ENCODE measurements at places on chromosomes 5 and 9.

DNA sequence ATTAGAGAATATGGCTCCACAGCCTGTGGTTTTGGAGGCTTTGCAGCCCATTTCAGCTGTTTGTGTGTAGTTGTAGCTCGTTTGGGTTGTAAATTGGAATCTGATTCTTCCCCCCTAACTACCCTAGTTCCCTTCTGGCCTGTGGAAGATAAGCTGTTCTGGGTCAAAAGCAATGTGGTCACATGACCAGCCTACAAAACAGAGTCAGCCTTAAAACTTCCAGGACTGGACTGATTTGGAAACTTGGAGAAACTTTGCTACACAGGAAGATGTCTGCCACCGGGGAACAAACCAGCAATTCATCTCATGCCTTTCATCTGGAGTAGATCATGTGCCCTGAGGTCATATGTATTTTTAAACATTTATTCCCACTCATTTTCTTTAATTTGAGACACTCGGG lies 83.8 kb downstream of the DAPK1 start:
- DNase-seq, result no peak

DNA sequence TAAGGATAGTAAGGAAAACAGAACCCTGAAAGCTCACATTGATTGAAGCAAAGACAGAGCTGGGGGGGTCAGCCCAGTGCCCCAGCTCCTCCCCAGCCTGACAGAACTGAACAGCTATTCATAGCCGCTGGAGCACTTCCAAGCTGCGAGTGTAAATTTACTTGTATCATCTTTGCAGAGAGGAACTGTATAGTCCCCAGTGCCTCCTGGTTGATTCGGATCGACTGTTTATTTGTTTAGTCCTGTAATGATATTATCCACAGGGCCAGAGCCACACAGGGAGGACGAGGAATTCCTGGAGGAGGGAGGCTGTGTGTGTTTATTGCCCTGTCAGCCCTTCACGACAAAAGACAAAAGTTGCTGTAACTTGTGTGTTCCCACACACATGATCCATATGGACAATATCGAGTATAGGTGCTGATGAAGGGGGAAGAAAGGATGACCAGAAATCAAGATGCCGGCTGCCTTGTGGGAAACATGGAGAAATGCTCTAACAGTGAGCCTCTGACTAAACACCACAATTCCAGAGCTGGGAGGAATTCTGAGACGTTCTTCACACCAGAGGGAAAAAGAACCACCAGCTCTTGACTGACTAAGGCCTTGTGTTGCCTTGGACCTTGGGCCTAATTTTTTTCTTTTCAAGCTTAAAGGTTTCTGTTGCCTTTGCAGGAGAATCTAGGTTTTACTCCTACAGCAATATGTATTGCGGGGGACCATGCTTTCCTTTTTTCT lies 31.1 kb downstream of the FOXD1 start:
- DNase-seq, result no peak

GRCh38 chr5:139092741-139093343 lies 105.3 kb downstream of the SIL1 start:
- no peak for DNase-seq

DNA sequence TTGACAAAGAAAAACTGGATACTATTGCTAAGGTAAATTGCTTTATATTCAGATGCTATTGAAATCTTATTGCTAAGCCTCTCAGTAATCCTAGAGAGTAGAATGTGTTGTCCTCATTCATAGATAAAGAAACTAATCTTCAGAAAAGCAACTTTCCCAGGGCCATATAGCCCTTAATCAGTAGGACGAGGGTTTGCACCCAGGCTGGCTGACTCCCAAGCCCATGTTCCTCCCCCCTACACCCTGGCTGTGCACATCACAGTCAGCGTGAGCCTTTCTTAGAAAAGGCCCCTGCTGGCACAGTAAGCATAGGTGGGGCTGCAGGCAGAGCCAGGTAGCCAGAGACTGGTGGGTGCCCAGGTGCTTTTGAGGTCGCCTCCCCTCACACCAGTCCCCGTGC lies 15.8 kb upstream of the GLIPR2 start:
- no peak for DNase-seq

- no peak for DNase-seq
Measured at GRCh38 chr5:140185409-140185808, 10.4 kb downstream of the CYSTM1 start.

DNA sequence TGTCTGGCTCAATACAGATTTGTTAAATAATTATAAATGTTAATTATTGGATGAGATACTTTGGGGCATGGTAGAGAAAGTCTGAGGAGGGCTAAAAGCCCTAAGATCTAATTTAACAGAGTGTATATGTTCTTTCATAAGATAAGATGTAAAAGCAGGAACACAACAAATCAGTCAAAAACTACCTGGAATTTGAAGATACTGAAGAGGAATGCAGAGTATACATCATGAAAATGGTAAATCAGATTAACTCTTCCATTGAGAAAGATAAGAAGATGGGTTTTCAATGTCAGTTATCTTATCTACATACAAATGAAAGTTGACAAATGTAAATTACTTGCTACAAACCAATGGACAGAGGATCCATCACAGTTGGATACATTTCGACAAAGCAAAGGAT lies 107.3 kb upstream of the NFIB start:
- no peak for DNase-seq
